Vagina (tissue), 2 donors: ENCODE measurements at places on chromosomes 7 and 10. TPM values are rescaled to one million over a fixed set of nuclear protein-coding genes. Genes with fewer than 3 reads are reported as not detected.

DNA sequence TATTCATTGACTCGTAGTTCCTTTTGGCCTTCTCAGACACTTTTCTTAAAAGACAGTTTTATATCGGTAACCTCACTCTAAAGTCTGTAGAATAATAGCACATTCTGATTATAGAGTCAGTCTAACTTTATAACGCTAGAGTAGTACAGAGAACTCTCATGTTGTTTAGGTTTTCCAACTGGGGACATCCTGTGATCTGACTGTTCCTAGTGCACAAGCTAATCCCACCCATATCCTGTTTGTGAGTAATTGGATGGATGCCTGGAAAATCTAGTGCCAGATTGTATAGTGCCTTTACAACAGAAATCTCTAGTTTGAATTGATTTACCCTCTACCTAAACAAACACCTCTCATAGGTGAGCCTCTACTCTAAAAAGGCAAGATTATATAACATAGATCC is 107.4 kb downstream of the ZEB1 start:
- DNase-seq: no peak

DNA sequence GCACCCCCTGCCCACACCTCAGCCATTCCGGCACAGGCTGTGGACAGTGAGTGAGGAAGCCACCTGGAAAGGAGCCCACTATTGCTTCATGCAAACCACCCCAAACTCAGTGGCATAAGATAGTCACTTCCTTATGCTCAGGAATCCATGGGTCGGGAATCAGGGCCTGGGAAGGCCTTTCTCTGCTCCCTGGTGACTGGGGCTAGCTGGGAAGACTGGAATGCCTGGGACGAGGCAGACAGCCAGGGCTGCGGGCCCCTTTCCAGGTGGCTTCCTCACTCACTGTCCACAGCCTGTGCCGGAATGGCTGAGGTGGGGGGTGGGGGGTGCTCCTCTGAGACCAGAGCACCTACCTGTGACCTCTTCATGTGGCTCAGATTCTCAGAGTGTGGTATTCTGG is 74.1 kb upstream of the GRB10 start:
- DNase-seq: no peak

KCP gene
- 1.2 TPM for total RNA-seq

DNA sequence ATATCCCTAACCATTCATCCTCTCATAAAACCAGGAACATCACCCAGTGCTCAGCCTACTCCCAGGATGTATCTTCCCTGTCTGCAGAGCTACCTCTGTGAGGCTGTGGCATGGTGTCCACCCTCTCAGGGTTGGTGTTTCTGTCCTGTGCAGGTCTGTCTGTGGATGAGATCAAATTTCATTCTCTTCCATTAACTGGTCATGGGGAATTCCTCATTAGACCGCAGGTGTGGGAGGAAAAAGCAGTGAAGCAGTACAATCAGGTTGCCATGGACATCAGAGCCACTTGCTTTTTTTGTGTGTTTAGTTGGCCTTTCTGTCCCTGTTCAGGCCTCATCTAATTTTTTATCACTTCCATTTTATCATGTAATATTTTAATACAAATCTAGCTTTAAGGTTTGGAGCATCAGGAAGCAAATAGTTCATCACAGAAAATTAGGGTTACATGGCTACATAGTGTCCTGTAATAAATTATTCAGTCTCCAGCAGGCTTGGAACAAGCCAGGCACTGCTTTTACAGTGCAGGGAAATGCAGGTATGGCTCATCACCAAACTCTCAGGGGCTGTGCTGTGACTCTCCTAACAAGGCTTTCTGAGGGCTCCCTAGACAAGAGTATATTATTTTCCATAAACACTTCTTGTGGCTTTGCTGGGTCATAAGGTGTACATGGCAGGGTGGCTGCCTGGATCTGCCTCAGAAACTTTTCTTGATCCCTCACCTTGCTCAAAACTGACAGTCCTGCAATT is 594.9 kb upstream of the IGFBP3 start:
- no peak for DNase-seq

DNA sequence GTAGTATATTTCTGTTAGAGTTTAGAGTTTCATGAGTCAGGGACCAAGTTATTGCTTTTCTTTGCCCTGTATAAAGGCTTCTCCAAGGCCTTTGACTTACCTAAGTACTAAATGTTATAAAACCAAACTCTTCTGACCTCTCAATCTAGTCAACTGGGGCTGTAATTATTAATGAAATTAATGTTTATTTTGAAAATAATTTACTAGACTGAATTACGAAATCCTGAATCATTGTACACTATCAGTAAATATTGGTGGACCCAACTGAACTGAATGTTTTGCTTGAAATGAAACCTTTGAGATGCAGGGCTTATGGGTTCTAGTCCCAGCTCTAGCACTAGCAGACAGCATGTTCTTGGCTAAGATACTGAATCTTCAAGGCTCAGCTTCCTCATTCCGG is 1.7 kb upstream of the CYP2C9 start:
- no peak for DNase-seq

TAF5 gene
- total RNA-seq: 4.4 TPM

DNA sequence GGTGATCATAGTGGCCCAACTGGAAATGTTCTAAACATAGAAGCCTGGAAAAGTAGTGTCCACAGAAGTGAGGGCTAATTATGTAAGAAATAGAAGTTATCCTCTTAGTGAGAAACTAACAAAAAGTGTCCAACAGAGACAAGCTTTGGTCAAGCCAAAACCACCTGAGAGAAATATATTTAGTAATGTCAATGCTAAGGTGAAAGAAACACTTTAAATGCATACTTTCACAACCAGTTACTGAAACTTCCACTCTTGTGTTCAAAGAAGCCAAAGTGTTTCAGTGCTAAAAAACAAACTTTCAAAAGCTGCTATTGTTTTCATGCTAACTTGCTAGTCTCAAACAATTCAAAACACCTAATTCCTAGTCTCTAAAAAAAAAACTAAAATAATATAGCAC is 18.1 kb downstream of the RAB11FIP2 start:
- no peak for DNase-seq
